ENCODE measurements at places on chromosomes 6 and 20.
A peak's percentile ranks its signal among the peaks of the same experiment; 100 is the strongest.

- DNase-seq = no peak
Observed at GRCh38 chr6:132400883-132401617, at the start of gene MOXD1. Gene MOXD1 (minus strand): TSS chr6:132401475. CDS start chr6:132401426, 49 bp downstream.

DNA sequence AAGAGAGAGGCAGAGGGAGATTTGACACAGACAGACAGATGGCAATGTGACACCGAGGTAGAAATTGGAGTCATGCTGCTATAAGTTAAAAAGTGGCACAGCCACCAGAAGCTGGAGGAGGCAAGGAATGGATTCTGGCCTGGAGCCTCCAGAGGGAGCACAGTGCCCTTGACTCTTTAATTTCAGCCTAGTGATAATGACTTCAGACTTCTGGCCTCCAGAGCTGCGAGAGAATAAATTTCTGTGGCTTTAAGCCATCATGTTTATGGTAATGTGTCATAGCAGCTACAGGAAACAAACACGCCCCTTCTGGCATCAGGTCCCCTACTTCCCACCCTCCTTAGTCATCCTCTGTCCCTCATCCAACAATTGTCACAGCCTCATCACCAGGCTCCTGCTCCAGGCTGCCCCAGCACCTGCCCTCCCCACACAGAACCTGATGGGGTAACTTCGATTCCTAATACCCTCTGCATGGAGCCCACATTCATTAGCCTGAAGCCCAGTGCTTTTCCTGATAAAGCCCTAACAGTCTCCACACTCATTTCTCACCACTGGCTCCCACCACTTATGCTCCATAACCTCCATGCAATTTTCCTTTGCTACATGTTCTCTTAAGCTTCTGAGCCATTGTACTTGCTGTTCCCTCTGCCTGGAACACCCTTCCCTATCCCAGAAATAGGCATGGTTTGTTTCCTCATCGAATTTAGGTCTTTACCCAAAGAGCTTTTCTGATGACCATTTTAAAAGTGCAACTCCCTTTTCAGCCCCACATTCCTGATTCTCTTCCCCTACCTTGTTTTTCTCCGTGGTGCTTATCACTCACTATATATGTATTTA lies 69.7 kb upstream of the TOX2 start:
- DNase-seq = peak; percentile 34

DNA sequence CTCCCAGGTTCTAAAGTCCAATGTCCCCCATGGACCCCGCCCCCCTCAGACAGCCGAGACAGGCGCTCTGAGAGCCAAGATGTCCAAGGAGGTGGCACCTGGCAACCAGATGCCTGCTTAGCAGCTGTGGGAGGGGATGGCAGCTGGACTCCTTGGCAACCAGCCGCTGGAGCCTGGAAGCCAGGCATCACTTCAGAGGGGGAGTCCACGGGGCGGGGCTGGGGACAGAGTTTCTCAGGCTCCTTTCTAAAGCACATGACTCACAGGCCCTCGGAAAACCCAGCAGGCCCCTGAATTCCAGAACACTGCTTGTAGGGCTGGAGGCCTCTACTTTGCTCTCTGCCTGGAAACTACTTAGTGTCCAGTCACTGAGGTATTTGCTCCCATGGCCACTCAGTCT lies 51.5 kb downstream of the PREX1 start:
- DNase-seq = no peak

- DNase-seq = no peak
Observed at GRCh38 chr6:110529907-110530306, 53.5 kb upstream of the SLC22A16 start.

DNA sequence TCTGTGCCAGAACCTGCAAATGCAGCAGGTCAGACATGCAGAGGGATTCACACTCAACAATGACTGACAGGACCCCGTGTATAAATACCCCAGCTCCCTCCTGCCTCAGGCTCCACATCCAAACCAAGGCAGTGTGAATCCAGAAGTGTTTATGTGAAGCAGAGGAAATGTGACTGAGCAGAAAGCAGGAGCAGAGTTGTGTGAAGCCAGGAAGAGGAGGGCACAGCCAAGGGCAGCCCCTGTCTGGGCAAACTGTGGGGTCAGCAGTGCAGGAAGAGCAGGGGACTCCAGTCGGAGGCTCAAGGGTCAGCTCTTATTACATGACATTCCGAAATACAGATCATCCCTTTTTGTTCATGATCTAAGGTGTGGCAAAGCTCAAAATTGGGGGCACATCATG lies 19.3 kb upstream of the ENTPD6 start:
- DNase-seq = no peak

DNA sequence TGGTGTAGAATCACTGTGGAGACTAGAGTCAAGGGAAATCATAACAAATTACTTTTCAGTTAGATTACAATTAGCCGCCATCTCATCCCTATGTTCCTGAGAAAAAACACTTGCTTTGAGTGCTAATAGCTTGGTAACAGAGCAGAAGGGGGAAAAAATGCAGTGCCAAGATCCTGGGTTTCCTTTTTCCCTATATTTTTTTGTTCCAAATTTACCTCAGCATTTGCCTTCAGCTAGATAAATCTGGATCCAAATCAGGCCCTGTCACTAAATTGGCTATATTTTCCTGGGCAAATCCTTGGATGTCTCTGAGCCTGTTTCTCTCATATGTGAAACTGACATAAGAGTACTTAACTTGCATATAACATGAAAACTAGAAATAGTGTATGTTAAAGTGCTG lies 86.0 kb downstream of the TENT5A start:
- no peak for DNase-seq

DNA sequence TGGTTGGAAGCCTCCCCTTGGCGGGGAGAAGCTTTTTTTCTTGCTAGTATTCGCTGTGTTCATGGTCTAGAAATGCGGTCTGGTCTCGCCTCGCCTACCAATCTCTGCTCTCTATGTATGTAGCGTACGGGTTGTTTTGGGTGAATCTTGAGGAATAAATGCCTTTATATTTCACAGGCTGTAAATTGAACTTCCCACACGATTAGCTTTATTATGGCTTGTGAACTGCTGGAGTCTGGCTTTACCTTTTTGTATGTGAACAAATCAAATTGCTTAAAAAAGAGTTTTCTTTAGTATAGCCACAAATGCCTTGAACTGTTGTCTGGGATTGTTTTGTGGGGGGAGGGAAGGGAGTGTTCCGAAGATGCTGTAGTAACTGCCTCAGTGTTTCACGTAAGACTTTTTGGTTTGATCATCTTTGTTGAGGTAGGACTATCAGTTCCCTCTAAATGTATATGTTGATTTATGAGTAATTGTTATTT lies 2.2 kb downstream of the INSM1 start:
- no peak for DNase-seq
